H7 (cell line): ENCODE measurements at places on chromosomes 1 and 21. TPM values are rescaled to one million over a fixed set of nuclear protein-coding genes. Genes with fewer than 3 reads are reported as not detected.
A peak's percentile ranks its signal among the peaks of the same experiment; 100 is the strongest.

NES gene
- 220 and 231 TPM in 2 replicates for total RNA-seq

TRIM63 gene
- 0.07 and 0.11 TPM in 2 replicates for total RNA-seq

DNA sequence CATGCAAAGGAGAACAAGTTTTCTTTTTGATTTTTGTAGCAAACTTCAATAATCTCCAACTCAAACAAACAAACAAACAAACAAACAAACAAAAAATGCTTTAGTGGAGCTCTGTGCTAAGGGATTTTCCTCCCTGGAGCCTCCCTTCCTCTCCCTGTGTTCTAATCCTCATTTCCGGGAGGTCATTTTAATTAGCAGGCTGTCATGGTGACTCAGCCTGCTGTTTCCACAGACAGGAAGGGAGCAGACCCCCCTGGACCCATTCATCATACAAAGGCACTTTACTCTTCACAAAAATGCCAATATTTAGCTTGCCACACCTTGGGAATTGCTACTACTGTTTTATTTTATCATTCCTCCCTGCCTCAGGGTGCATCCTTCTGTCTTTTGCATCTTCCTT is 61.0 kb upstream of the SPATA6 start:
- no peak for DNase-seq

DNA sequence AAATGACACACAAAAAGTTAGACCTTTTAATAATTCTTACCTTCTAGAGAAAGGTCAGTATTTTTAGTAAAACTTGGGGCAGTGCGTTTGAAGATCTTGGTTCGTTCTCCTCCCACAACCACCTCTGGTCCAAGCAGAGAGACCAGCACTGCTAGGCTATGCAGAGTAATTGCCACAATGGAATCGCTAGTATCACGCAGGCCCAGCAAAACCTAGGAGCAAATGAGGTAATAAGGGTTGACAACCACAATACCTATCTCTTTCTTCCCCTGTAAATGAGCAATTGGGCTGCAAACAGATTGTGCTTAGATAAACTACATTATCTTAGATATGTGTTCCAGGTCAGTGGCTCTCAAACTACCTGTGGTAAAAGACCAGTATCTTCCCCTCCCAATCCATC is 34.7 kb downstream of the SCYL3 start:
- DNase-seq: no peak

- no peak for DNase-seq
Observed at GRCh38 chr1:26733982-26734381, 38.2 kb downstream of the ARID1A start.

- DNase-seq: no peak
Observed at GRCh38 chr1:246923482-246923881, 8.3 kb downstream of the AHCTF1 start.

DNA sequence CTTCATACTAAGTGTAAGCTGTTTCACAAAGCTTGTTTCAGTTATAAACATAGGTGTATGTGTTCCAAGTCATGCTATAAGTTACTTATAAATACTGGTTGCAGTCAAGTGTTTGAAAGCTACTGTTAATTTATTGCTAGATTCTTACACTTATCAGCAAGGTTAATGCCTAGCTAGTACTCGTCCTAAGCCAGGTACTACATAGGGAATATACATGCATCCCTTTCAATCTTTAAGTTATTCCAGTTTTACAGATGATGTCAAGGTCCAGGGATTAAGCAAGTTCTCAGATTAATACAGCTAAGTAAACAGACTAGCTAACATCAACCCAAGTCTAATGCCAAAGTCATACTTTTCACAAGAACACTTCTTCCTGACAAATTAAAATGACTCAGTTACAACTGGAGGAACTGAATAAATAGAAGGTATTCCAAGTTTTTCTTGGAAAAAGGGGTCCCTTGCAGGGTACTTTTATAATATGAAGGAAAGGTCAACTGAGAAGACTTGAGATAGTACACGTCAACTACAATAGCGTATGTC is 652.2 kb upstream of the USP24 start:
- no peak for DNase-seq

GRCh38 chr1:5343256-5344020 is 648.8 kb downstream of the NPHP4 start:
- no peak for DNase-seq

DNA sequence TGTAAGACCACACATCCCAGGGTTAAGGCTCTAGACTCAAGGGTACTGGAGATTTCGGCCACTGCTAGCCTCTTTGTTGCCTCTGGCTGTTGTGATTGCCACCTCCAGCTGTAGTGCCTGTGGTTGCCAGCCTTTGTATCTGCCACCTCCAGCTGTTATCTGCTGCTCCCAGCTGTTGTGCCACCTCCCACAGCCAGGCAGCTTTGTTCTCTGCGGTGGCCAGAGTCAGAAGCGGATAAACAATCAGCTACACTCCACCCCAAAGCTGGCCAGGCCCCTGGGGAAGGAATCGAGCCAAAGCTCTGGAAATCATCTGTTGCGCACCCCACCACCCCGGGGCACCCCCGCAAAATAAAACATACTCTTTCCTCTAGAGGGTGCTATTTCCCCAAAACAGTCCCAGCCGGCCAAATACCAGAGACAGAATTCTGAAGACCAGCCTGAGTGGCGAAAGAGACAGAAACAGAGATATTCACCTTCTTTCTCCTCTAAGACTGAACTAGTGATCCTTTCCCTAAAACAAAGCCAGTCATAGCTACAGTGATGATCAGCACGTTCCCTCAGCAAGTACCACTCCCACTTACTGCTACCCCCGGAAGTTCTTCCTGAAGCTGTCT is 14.8 kb upstream of the PIGM start:
- DNase-seq: peak; percentile 86

FAM78B gene
- 2.3 and 4.5 TPM in 2 replicates for total RNA-seq
